ENCODE measurements at places on chromosomes 4 and X. TPM values are rescaled to one million over a fixed set of nuclear protein-coding genes. Genes with fewer than 3 reads are reported as not detected.

Gene IL2
- not detected for total RNA-seq

- DNase-seq: no peak
These were observed 31.8 kb downstream of the HPGD start for GRCh38 chr4:174490451-174490961.

GRCh38 chr4:24921491-24921890 is 8.6 kb upstream of the CCDC149 start:
- DNase-seq: no peak

Gene ANK2
- total RNA-seq: 169 TPM

Data from right atrium auricular region (tissue), 2 donors.